ENCODE measurements at places on chromosomes 16 and 17.

DNA sequence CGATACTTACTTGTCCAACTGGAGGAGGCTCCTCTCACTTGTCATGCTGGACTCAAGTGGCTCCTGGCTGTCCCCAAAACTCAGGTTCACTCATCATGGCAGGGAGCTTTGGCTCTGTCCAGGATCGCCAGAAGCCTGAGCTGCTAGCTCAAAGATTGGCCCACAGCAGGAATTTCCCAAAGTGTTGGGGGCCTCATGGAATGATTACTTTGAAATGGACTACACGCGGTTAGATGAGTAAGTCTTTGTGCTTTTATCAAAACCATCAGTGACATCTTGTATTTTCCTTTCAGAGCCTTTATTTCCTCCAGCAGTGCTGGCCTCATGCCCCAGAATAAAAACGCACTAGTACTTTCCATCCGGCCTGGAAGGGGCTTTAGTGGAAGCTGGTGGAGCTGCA, 29.2 kb upstream of the PHB1 start:
- no peak for DNase-seq

- no peak for DNase-seq
These were observed 318.4 kb downstream of the SEC14L1 start for GRCh38 chr17:77459018-77459755.

DNA sequence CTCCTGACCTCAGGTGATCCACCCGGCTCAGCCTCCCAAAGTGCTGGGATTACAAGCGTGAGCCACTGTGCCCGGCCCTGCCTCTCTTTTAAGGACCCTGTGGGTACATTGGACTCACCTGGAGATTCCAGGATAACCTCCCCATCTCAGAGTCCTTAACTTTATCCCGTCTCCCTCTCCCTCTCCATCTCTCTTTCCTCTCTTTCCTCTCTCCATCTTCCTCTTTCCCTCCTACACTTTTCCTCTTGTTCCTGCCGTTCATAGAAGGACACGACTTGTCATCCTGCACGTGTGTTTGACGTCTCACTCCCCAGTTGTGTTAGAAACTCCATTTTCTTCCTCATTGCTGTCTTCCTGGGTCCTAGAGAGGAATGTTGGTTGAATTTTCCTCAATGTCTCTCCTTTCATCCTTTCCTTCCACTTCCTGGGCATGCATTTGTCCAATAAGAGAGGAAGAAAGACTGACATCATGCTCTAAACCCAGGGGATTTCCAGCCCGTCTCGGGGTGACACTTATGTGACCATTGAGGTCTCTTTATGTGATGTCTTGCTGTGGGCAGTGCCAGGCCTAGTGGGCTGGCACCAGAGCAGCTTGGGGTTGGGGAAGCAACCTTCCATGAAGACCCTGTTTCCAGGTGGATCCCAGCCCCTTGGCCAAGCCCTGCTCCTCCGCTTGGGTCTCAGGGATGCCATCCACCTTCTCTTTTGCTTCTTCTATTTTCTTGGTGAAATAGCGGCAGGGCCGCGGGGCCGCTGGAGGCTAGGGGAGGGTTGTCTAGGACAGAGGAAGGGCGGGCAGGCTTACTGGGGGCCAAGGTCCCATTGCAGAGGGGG, 39.8 kb upstream of the IRF8 start:
- no peak for DNase-seq

GRCh38 chr17:72416054-72416675, 295.3 kb downstream of the SOX9 start:
- DNase-seq: no peak

DNA sequence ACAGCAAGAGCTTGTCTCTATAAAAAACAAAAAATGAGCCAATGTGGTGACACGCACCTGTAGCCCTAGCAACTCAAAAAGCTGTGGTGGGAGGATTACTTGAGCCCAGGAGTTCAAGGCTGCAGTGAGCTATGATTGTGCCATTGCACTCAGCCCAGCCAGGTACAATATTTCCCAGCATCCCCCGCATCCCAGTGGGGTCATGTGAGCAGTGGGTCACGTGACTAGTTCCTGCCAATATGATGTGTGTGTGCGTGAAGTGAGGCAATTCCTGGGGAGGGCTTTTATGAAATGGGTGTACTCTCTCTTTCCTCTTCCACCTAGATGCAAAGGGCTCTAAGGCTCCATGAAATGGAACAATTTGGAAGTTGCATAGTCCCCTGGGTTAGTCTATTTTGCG, 81.3 kb downstream of the GSG1L start:
- DNase-seq: no peak

GRCh38 chr16:10862438-10862837, 14.6 kb upstream of the CIITA start:
- DNase-seq: no peak

DNA sequence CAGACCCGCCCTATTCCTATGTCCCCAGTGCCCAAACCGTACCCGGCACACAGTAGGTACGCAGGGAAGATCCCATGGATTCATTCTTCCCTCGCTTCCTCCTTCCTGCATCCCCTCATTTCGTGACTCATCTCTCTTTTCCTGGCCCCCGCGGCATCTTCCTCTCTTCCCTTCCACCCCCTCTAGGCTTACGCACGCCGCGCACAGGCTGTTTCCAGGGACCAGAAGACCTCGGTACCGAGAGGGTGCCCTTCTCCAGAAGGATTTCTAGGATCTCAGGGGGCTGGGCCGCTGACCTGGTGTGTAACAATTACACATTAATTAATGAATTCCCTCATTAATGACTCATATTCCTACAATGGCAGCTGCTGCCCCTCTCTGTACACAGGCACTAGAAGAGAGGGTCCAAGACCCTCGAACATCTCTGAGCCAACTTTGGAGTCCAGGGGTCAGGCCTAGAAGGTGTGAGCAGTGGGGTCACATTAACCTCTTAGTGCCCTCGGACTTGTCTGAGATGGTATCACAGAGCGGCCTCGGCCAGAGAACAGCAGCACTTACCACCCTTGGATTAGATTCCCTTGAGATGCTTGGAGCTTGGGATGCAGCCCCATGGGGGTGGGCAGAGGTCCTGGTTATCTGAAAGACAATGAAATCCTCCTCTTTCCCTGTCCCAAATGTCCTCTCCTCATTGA, 16.8 kb upstream of the PLLP start:
- no peak for DNase-seq

- DNase-seq: no peak
These were observed 8.4 kb downstream of the SRL start for GRCh38 chr16:4233431-4233830.

- DNase-seq: no peak
These were observed 138.1 kb downstream of the TRIM37 start for GRCh38 chr17:58968426-58969061.

GRCh38 chr16:85206472-85207356, 94.4 kb upstream of the CIBAR2 start:
- DNase-seq: no peak

DNA sequence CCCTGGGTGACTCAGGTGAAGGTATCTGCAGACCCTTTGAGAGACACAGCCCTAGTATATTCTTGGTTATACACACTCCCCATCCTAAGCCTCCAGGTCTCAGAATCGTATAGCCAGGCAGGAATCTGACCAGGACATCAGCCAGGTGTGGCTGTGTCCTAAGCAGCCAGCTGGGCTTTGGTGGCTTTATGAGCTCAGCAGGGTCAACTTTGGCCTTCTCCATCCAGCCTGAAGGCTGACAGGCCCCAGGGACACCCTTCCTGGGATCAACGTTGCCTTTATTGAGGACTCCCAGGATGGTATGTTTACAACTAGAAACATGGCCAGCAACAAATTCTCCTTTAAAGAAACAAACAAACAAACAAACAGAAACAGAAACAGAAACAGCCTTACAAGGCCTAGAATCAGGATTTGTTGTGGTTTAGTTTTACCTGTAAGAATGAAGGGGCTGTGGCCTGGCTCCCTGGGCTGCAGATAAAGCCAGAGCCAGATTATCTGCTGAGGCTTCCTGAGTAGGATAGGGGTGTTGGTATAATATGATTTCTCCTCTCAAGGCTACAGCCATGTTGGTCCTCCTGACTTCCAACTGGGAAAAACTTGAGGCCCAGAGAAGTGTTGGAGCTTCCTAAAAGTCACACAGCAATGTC, 8.5 kb downstream of the KIF19 start:
- no peak for DNase-seq
